Right ventricle myocardium superior (tissue), 1 donor: ENCODE measurements at places on chromosomes 1 and 21. TPM values are rescaled to one million over a fixed set of nuclear protein-coding genes. Genes with fewer than 3 reads are reported as not detected.
A peak's percentile ranks its signal among the peaks of the same experiment; 100 is the strongest.

DNA sequence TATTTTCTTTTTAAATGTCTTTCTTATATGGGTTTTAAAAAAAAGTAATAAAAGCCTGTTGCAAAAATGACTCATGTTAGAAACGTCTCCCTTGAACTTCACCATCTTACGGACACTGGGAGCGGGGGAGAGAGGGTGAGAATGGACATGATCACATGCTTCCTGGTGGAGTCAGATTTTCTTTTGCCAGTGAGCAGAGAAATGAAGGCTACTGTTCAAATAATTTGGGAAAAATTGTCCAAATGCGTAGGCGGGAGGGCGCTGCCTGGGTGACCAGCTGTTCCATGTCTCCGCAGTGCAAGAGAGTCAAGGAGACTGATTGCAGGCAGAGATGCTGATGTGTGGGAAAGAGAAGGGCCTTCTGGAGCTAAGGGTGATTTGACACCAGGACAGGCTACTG is 23.1 kb downstream of the EIF2D start:
- no peak for DNase-seq

The PTPN14 gene
- total RNA-seq: 25.1 TPM

- DNase-seq: no peak
Measured at GRCh38 chr1:183720028-183720427, 66.9 kb upstream of the APOBEC4 start.

GRCh38 chr1:9882296-9882944 is 27.6 kb downstream of the CTNNBIP1 start:
- DNase-seq: no peak

GRCh38 chr1:107194380-107194779 is 53.5 kb downstream of the NTNG1 start:
- no peak for DNase-seq

The ETV3L gene
- total RNA-seq: not detected

DNA sequence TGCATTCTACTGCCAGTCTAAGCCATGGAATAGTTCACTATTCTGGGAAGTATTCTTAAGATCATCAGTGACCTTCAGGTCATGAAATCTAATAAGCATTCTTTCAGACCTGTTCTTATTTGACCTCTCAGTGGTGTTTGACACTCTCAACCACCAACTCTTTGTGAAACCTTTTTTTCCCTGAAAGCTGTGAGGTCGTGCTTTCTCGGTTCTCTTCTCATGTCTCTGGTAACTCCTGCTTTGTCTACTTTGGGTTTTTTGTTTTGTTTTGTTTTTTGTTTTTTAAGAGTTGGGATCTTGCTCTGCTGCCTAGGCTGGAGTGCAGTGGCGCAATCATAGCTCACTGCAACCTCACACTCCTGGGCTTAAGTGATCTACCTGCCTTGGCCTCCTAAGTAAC is 56.3 kb downstream of the POU2F1 start:
- no peak for DNase-seq

The PDPN gene
- total RNA-seq: 20.3 TPM

GRCh38 chr1:181062836-181063428 is 25.6 kb upstream of the IER5 start:
- no peak for DNase-seq

The PPP1R8 gene
- 21.3 TPM for total RNA-seq

The ACTL8 gene
- total RNA-seq: not detected

DNA sequence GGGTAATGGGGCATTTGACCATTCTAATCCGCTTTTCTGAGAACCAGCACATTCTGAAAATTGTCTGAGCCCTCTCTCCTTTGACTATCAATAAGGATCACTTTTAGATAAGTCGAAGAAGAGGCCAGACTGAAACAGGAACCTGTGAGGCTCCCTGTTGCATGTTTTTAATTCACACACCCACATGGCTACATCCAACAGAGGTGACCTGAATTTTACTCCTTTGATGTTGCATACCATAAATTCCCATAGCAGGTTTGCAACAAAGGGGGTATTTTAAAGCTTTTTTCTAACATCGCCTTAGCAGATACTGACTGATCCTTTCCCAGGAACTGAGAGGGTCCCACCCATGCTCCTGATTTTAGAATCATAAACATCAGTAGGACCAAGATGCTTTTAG is 450.8 kb downstream of the USP25 start:
- DNase-seq: no peak

- no peak for DNase-seq
Measured at GRCh38 chr1:193634876-193635275, 448.5 kb upstream of the B3GALT2 start.

DNA sequence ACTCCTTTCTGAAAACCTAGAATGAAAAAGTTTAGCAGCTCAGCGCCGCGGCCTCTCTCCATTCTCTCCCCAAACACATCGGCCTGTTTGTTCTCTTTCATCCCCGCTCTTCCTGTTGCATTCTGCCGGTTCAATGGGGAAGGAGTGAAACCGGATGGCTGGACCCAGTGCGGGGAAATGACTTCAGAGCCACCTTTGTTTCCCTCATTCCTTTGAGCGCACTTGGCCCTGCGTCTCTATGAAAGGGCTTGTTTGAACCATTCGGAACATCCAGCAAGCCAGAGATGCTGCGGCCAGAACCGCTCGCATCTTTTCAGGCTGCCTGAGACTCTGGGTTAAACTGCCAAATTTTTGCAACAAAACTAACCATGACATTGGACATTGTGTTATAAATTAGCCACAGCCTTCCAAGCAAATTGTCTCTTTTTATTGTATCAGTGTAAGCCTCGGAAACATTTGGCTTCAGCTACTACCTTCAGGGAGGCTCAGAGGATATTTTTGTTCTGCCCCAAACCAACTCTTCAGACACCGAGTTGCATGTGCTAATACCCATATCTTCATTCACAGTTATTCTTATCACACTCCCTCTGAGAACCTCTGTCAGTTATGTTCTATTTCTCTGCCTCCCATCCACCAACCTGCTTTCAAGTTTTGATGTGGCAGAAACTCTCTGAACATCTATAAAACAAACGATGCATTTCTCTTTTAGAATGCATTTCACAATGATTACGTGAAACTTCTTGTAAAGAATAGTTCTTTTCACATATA is 5.1 kb upstream of the OLIG1 start:
- DNase-seq: no peak

GRCh38 chr1:112712701-112713128 is 2.4 kb downstream of the PPM1J start:
- no peak for DNase-seq

GRCh38 chr21:45800339-45801080 is 157.0 kb downstream of the PCBP3 start:
- no peak for DNase-seq

GRCh38 chr1:174700775-174701174 is 253.0 kb downstream of the GPR52 start:
- no peak for DNase-seq

The DOCK7 gene
- 7.7 TPM for total RNA-seq

DNA sequence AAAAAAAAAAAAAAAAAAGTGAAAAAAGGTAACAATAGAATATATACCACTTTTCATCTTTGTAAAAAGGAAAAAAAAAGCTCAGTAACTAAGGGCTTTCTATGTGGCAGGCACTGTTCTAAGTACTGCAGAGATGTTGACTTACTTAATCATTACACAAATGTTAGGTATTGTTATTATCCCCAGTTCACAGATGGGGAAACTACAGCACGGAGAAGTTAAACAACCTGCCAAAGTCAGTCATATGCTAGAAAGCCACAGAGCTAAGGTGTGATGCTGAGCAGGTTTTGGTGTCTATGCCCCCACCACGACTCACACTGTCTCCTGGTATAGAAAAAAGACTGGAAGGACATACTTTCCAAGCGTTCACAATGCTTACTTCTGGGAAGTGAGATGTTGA is 6.6 kb upstream of the PNRC2 start:
- DNase-seq: no peak

DNA sequence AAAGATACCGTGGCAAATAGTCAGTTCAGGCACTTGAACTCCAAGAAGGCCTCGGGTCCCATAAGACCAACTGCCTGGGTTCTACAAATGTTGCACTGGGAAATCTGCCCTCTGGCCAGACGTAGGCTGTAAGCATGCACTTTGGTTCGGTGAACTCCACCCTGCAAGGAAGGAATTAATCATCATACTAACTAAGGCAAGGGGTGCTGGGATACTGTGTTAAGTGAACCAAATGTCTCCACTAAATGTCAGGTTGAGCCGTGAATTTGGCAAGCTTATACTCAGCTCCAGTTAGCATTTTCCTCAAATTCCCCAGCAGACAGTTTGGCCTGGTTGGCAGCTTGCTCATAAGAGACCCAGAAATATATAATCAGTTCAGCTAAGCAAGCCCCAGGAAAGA is 385.9 kb downstream of the GPATCH2 start:
- no peak for DNase-seq

The AMY1B gene
- total RNA-seq: not detected

DNA sequence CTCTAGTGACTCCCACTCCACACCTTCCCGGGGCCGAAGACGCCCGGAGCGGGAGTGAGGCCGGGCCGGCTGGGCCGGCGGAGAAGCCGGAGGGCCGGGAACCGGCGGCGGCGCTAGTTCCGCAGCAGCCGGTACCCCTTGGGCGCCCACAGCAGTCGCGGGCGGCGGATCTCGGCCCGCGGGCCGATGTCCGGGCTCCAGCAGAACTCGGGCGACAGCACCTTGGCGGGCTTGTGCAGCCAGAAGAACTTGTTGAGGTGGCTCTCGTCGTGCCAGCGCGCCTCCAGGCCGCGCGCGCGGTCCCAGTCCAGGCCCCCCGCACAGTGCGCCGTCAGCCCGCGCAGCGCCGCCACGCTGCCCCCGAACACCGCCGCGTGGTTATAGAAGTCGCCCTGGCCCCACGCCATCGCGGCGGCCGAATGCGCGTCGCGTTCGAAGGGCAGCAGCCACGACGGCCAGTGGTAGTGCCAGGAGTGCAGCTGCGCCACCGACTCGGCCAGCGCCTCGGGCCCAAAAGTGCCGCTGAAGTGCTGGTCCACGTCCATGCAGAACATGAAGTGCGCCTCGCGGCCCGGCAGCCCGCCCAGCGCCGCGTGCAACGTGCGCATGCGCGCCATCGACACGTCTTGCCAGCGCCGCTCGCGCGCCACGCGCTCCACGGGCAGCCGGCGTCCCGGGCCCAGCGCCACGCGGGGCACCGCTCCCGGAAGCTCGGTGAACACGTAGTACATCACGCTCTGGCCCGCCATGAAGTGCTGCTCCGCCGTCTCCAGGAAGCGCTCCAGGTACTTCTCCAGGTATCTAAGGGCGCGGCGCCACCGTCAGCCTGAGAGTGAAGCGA is 14.0 kb downstream of the A3GALT2 start:
- DNase-seq: peak; percentile 60

DNA sequence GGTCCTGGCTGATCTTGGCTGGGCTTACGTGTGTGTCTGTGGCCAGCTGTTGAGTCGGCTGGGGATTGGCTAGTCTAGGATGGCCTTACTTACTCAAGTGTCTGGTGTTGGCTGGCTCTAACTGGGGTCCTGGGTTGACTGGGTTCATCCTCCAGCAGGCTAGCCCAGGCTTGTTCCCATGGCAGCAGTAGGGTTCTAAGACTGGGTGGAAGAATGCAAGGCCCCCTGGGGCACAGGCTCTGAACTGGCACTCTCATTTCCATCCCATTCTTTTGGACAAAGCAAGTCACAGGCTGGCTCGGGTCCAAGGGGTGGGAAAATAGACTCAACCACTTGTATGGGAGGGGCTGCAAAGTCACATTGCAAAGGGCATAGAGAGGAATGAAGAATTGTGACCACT is 7.9 kb upstream of the OPRD1 start:
- DNase-seq: no peak

GRCh38 chr1:43440358-43440757 is 13.4 kb downstream of the HYI start:
- DNase-seq: no peak

The FAM167B gene
- 8.1 TPM for total RNA-seq

The RYR2 gene
- 744 TPM for total RNA-seq

GRCh38 chr1:58123051-58123450 is 423.5 kb downstream of the OMA1 start:
- no peak for DNase-seq

The FCRL1 gene
- total RNA-seq: not detected

- no peak for DNase-seq
Measured at GRCh38 chr1:85888921-85889320, 180.7 kb upstream of the ZNHIT6 start.
